ENCODE measurements at places on chromosomes 2 and 18.

GRCh38 chr2:224601923-224602322 lies 16.8 kb upstream of the CUL3 start:
- DNase-seq, result no peak

- no peak for DNase-seq
Observed at GRCh38 chr2:222410534-222410933, 13.8 kb upstream of the SGPP2 start.

DNA sequence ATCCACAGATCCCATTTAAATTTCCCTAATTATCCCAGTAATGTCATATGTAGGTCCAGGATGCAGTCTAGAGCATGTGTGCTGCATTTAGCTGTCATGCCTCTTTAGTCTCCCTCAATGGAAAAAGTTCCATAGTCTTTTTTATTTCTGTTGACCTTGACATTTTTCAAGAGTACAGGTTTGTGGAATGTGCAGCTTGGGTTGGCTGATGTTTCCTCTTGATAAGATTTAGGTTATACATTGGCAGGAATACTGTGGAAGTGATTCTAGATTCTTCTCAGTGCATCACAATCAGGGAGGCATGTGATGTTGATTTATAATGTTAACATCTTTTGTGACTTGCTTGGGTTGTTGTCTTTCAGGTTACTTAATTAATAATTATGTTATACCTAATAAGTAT lies 42.5 kb downstream of the PPM1B start:
- DNase-seq, result no peak

DNA sequence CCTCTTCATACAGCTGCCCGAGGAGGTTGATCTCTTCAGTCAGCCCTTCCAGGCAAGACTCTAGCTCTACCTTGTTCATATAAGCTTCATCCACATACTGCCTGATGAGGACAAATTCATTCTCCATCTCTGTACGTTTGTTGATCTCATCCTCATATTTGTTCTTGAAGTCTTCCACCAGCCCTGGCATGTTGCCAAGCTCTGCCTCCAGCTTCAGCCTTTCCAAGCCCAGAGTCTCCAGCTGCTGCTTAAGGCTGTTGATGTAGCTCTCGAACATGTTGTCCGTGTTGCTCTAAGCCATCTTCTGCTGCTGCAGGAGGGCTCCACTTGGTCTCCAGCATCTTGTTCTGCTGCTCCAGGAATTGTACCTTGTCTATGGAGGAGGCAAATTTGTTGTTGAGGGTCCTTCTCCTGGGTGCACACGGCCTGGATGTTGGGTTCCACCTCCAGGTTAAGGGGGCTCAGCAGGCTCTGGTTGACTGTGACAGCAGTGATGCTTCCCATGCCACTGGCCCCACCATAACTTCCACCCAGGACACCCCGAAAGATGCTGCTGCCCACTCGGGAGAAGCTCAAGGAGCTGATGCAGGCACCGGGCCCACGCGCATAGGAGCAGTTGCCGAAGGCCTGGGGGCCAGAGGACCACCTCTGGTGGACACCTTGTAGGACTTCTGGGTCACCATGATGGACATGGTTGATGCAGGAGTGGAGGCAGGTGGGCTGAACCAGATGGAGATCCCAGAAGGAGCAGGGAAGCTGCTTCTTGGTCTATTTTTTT lies 30.3 kb downstream of the ICA1L start:
- DNase-seq, result no peak

- no peak for DNase-seq
Observed at GRCh38 chr2:105872142-105872728, 127.5 kb downstream of the NCK2 start.

DNA sequence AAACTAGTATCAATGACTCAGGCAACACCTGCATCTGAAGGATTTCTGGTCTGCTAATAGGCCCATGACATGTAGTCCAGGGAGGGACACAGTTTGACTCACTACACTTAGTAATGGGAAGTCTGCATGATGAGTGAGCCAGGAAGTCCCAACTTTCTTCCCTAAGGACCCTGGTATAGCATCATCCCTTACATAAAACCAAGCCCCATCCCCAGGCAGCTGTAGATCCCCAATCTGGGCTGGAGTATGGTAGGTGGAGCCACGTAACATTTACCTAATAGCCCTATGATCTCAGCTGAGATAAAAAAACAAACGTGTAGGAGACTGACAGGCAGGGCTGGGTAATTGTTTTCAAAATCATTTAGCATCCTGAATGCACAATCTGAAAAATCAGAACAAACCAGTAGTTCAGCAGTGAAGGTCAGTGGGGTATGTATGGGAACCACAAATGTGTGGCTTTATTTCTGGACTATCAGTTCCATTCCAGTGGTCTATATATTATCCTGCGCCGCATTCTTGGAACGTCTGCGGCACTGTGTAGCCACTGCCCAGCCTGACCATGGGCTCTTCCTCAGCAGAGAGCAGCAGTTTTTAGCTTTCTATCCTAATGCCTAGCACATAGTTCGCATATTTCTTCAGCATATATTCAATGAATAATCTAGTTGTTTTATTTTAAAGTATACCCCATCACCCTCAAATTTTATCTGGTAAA lies 33.5 kb downstream of the EPB41L3 start:
- no peak for DNase-seq

DNA sequence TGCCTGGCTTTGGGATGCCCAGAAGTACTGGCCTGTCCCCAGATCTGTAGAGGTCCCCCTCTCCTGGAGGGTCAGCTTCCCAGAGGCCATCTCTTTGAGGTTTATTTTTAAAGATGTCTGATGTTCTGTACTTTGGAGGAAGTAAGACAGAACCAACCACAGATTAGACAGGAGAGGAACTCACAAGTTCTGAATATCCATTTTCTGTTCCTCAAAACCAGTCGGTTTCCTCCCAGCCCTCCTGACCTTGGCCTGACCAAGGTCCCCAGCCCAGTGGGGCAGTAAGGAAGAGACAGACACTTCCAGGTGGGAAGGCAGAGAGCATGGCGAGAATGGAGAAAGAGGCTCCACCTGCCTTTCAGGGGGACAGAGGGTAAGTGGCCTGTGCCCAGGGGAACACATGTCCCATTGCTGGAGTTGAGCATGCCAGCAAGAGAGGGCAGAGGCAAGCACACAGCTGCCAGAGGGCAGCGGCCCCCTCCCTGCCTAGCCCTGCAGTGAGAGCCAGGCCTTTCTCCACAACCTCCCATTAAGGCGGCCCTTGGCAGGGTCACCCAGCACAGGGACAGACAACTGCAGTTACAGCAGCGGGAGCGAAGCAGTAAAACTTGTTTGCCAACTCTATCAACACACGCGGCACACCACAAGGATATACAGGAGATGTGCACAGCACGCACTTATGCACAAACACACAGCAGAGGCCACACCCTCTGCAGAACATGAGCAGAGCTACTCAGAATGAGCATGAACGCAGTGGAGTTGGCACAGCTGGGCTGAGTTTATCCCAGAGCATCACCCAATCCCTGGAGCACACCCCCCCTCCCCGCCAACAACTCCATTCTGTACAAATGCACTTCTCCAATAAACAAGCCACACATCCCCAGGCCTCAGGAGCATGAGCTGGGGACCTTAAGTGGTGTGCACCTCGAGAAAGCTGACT lies 18.5 kb upstream of the SEMA4C start:
- DNase-seq, result no peak

- DNase-seq, result no peak
Observed at GRCh38 chr18:77262643-77263465, 13.2 kb downstream of the GALR1 start.

DNA sequence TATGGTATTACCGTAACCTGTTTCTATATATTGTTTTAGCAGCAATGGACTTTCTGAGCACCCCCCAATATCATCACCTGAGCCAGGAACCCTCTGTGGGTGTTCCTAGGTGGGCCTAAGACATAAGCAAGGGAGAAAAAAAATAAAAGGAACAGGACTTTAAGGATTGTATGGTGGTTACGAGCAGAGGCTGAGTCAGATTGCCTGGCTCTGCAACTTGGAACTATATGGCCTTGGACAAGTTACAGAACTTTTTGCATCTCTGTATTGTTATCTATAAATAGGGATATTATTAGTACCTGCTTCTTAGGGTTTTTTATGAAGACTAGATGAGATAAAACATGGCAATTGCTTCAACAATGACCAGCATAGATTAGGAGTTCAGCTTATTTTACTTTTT lies 34.9 kb downstream of the MFSD6 start:
- DNase-seq, result no peak

DNA sequence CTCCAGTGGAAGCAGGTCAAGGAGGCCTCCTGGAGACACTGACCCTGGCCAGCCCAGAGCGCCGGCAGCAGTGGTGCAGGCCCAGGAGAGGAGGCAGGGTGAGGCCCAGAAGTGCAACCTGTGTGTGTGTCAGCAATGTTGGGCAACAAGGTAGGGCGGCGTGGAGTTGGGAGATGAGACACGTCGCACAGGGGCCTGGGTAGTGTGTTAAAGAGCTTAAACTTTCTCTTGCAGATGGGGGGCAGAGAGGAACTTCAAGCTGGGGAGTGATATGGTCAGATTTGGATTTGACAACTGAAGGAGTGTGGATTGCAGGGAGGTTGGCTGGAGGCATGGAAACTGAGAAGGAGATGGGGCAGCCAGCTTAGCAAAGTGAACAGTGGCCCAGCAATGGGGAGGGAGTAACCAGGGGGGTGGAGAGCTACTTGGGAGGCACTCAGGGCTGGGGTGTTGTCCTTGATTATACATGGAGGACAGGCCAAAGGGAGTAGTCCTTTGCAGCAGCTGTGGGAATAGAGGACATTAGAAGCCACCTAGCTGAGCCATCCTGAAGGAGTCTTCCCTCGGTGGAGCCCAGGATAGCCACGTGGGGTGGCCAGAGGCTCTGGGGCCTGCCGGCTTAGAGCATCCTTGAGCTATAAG lies 278.6 kb upstream of the HS6ST1 start:
- no peak for DNase-seq

DNA sequence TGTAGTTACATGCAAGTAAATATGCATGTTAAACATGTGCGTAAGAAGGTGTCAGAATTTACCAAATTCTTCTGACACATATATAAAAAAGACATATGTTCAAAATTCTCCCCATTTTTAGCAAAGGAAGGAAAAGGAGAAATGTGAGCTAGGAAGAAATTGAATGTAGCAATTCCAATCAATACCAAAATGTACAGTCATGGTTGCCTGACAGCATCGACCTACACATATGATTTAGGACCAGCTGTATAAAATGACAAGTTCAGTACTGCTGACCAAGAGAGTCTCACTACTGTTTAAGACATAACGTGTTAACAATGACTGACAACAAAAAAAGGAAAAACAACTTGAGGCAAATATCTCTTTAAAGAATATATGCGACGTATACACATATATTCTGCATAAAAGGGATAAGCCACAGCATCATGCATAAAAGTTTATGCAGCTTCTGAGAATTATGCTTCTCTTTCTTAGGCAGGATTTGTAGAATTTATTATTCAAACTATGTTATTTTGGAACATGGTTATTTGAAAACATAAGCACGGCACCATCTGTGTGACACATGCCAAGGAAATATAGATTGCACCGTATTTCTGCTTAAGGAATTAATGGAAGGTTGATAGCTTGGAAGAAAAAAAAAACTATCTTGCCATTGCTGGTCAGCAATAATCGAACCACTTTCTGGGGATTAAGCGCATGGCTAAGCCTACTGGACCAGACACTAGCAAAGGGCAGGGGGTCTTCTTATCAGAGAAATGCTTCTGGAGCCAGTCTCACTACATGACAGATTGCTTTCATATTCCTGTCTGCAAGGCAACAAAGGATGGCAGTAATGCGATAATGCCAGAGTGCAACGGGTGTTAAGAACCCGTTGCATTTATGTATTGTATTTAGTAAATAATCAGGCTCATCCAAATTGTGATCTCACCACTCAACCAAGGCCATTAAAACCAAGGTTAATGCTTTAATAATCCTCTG lies 154.0 kb downstream of the WDPCP start:
- no peak for DNase-seq

- no peak for DNase-seq
Observed at GRCh38 chr18:62102221-62102620, 84.6 kb downstream of the PIGN start.

- peak; percentile 37 for DNase-seq
Observed at GRCh38 chr18:10113121-10114022, 199.6 kb downstream of the VAPA start.

DNA sequence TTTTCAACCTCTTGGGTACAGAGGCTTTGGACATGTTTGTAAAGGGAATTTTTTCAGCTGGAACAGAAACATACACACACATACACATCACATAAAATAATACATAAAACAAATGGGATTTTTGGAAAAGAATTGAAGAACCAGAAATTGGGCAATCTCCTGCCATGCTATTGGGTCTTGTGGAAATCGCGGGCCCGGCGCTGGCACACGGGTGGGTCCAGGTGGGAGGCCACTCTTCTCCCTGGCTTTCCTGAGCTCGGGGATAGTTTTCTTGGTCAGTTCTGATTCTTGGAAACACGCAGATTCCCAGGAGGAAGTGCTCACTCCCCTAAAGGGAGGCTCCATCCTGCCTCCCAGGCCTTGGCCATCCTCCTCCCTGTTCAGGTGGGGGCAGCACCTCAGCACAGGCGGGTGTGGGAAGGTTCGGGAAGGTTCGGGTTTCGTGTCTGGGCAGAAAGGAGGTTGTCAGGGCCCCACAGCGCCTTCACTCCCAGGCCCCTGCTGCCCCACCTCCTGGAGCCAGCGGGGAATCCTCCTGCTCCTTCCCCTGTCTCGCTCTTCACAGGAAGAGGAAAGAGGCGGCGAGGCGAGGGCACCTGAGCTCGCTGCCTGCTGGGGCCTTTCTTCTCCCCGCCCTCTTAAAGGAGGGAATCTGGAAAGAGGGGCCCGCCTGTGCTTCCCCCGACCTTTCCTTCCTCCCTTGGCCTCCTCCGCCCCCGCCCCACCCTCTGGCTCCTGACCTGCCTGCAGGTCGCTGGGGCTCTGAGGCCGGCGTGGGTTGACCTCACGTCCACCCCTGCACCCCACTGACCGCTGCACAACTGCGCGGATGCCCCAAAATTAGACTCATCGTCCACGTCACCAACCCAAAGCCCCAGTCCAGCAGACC lies 97.8 kb upstream of the PXDN start:
- no peak for DNase-seq

- no peak for DNase-seq
Observed at GRCh38 chr18:27411013-27411412, 225.9 kb upstream of the CHST9 start.

GRCh38 chr18:48740851-48741485 lies 202.1 kb downstream of the CTIF start:
- DNase-seq, result no peak

- no peak for DNase-seq
Observed at GRCh38 chr18:51610481-51610880, 413.0 kb upstream of the MEX3C start.

- DNase-seq, result no peak
Observed at GRCh38 chr18:58402247-58402646, 226.6 kb downstream of the ALPK2 start.

DNA sequence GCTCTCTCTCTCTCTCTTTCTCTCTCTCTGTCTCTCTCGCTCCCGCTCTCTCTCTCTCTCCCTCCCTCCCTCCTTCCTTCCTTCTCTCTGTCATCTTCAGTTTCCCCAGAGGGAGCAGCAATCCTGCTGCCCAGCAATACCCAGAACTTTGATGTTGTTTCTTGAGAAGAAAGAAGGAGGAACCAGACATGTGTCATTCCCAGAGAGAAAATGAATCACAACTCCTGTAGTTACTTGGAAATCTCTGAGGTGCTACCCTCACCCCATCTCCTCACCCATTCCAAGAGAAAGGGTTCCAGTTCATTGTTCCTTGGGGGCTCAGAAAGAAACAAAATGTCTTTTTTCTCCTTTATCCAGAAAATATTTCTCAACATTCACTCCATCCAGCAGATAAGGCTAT lies 449.1 kb downstream of the TNS1 start:
- DNase-seq, result no peak

- no peak for DNase-seq
Observed at GRCh38 chr18:37598966-37599896, 33.6 kb upstream of the CELF4 start.

Data from right kidney (tissue), 9 donors.